ENCODE measurements at places on chromosomes 6 and 20.

DNA sequence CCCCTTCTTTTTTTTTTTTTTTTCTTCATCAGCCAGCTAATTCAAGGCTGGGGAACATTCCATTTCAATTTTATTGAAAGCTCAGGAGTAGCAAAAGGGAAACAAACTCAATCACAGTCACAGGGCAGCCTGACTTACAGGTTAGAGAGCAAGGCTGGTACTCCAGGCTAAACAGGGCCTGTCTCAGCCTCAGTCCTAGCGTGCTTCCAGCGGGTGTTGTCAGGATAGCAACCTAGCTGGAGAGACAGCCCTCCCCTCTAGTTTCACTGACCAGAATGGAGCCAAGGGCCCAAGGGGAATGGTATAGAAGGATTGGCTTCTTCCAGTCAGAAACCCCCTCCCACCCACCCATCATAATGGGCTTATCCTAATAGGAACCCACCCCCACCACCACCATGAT lies 132.9 kb downstream of the PXDC1 start:
- no peak for DNase-seq

- DNase-seq: no peak
Observed at GRCh38 chr6:94394822-94395221, 975.5 kb upstream of the EPHA7 start.

DNA sequence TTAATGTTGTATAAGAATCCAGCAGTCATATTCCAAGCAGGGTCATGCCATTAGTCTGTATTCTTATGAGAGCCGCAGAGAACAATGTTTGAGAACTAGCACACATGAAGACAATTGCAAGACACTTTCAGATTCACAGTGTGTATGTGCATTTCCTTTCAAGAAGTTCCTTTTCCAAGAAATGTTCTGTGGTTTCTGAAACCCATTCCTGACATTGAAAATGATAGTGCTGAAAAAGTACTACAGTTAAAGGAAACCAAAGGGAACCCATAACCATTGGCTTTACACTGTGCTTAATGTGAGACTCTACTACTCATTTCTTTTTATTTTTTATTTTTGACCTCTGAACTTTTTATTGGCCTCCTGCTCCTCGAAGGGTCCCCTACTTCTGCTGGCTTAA lies 4.2 kb upstream of the CALHM6 start:
- no peak for DNase-seq

DNA sequence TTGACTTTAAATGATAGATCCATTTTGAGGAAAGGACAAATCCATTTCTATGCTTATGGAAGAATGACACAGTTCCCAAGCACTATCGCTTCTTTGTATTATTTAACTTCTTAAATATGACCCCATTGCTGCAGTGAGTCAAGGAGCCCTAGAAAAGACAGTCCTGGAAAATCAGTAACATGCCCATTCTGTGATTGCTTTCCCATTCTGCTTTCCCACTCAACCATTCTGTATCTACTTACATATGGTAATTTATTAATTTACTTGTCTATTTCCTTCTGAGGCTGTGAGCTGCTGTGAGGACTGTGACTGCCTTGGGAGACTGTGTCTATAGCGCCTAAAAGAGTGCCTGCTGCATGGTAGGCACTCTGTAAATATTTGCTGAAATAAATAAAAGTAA lies 85.4 kb upstream of the TMEM30A start:
- no peak for DNase-seq

GRCh38 chr6:153758516-153758915 lies 280.5 kb upstream of the OPRM1 start:
- DNase-seq: no peak

All from NCI-H1436 (cell line).